ENCODE measurements at places on chromosomes 5 and 9. TPM values are rescaled to one million over a fixed set of nuclear protein-coding genes. Genes with fewer than 3 reads are reported as not detected.

GRCh38 chr5:74232276-74232675, 408.3 kb downstream of the ENC1 start:
- no peak for DNase-seq

The VCAN gene
- 5.4 TPM for polyA plus RNA-seq

GRCh38 chr9:20379804-20380225, 242.5 kb downstream of the MLLT3 start:
- no peak for DNase-seq

DNA sequence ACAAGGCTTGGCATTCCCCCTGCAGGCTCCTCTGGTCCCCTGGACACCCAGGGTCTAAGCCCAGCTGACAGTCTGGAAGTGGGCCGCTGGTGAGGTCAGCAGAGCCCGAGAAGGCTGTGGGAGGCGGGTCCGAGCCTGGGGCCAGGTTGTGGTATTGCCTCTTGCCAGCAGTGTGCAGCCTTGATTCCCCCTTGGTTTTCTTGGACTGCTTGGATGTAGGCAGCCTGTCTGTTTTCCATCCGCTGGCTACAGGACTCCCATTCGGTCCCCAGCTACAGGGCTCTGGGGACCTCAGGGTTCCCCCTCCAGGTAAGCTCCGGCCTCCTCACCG, 1.6 kb downstream of the AIF1L start:
- DNase-seq, result no peak

GRCh38 chr5:132586063-132586462, 29.3 kb downstream of the RAD50 start:
- DNase-seq, result no peak

GRCh38 chr5:34703767-34704713, 47.9 kb downstream of the RAI14 start:
- no peak for DNase-seq

The LCN12 gene
- polyA plus RNA-seq, result not detected

The GOLGA1 gene
- polyA plus RNA-seq, result 8.3 TPM

- DNase-seq, result no peak
These were observed 3.7 kb upstream of the CLK4 start for GRCh38 chr5:178630475-178630930.

The CETN3 gene
- polyA plus RNA-seq, result 15.1 TPM

DNA sequence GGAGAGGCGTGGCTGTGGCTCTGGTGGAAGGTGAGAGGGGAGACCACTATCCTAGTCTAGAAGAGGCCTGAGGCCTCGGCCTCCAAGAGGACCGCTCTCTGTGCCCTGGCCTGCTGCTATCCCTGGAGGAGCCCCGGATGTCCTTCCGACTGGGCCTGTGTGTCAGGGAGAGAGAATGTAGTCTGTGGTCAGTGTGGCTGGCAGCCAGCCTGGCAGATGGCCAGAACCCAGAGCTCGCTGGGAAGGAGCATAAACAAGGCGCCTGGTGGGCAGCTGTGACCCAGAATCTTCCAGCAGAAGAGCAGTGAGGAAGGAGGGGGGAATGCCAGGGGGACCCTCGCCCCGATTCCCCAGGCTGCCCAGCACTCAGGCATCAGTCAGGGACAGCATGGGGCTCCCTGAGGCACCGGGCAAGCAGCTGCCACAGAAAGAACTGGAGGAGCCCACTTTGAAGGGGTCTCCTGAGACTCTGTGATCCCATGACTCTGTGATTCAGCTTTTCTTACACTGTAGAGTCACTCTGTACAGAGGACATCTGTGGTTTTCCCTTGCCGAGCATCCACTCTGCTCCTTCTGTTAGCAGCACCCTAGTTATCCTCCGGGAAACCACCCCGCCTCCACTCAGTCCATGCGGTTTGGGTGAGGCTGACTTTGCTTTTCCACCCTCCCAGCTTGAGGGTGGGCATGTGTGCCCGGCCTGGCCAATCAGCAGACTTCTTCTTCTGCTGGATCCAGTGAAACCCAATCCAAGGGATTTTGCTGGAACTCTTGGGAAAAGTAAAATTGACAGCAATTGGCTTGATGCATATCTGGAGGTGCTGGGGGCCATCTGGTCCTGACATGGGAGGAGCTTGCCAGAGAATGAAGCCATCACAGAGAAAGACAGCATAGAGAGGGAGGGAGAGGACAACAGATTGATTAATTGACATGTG, 46.2 kb upstream of the PWWP2A start:
- DNase-seq, result peak; percentile 10

The KIF20A gene
- 0.34 TPM for polyA plus RNA-seq

The TRAF1 gene
- polyA plus RNA-seq, result 3.4 TPM

The LCN15 gene
- not detected for polyA plus RNA-seq

The GMCL2 gene
- not detected for polyA plus RNA-seq

GRCh38 chr5:39314591-39314990, 49.7 kb downstream of the C9 start:
- no peak for DNase-seq

The BTNL9 gene
- polyA plus RNA-seq, result not detected

DNA sequence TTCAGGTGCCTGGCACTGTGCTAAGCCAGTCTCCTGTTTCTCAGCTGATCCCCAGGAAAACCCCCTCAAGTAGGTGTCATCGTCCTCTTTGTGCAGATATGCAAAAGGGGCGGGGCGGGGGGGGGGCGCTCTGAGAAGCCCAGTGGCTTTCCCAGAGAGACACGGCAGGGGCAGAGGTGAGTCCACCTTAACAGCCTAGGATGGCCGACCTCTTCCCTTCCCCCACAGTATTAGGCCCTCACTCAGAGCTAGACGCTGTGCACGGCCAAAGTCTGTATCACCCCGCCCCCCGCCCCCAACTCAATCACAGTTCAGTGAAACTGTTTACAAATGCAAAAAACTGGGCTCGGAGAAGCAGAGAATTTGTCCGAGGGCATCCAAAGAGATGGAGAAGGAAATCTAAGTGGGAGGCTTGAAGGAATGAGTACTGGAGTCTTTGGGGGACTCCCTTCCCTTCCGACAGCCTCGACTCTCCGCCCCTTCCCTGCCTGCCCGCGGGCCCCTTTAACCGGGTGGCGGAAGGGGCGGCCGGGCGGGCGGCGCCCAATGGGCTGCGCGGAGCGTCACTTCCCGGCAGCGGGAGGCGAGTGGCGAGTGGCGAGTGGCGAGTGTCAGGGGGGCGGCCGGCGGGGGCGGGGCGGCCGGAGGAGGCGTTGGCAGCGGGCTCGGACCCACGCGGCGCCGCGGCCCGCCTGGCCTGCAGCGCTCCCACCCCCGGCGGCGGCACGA, at the start of gene ERGIC1:
TSS of gene ERGIC1 (plus strand) at position 566 of the 729 bp plus-strand sequence. CDS start at position 729, 163 bp downstream.
- peak; percentile 82 for DNase-seq

DNA sequence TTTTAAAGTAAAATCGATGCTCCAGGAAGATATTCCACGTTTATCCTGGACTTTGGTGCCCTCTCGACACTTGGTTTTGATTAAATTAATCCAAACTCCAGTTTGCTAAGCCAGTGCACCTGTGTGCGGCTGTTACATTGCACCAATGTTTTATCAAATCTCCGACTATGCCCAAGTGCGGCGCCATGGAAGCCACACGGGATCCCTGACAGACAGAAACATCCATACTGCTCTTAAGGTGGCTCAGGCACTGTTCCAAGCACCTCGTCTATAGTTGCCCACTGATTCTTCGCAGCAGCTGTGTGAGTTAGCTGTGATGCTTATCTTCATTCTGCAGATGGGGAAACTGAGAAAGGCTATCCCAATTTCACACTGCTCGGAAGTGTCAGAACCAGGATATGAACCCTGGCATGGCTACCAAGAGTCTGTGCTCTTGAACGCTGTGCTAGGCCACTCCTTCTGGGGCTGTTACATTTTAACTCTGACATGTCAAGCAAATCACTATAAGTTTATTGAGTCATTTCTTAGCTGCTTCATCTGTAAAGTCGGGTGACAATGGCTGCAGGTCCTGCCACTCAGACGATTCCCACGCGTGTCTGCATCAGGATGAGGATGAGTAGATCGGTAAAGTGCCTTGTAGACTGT, 113.0 kb downstream of the ADAMTS2 start:
- no peak for DNase-seq

DNA sequence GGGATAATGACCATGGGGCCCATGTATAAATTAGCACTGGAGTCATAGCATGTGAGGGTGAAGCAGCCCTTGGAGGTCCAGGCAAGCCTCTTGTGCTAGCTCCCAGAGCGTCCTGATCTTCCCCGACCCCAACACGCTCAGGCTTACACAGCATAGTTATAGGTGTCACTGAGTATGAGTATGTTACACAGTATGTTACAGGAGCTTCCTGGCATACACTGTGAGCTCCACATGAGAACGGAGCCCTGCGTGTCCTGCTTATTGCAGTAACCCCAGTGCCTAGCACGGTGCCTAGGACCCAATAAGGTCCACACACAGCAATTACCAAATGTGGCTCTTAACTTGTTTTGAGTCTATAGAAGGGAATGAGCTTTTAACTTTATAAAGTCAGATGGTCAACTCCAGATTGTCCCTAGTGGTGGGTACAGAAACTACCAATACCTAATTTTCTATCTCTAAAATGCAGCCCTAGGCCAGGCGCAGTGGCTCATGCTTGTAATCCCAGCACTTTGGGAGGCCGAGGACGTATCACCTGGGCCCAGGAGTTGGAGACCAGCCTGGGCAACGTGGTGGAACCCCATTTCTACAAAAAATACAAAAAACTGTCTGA, 64.1 kb downstream of the PLAC8L1 start:
- DNase-seq, result no peak

- DNase-seq, result peak; percentile 34
These were observed 198.1 kb downstream of the C9orf50 start for GRCh38 chr9:129422843-129423192.

The SCGB3A1 gene
- not detected for polyA plus RNA-seq

The BTNL8 gene
- not detected for polyA plus RNA-seq
